ENCODE measurements at places on chromosomes 5 and 9. TPM values are rescaled to one million over a fixed set of nuclear protein-coding genes. Genes with fewer than 3 reads are reported as not detected.

Gene ELL2
- total RNA-seq: 67.5 TPM

Gene SREK1IP1
- total RNA-seq: 16.2 TPM

Gene TMEM252
- not detected for total RNA-seq

- no peak for DNase-seq
These were observed 66.3 kb upstream of the EPB41L4B start for GRCh38 chr9:109387206-109387605.

Measured in lung (tissue), 17 donors.